Fibroblast of skin of scalp (primary cell): ENCODE measurements at places on chromosomes 2 and 18.

DNA sequence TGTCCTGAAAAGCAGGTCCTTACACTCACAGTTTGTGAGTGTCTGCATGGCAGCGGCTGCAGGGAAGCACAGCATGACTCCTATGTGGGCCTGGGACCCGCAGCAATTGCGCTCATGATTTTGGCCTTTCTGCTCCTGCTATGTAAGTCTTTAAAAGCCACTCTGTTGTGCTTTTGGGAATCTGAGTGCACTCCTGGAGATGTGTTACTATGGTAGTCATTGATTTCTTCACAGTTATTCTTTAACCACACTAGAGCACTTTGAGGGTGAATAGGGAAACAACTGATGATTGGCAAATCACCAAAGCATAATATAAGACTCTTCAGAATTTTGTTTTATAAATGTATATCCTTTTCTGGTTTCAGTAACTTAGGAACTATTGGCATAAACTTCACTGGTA, 40.9 kb downstream of the DSG2 start:
- DNase-seq, result no peak

- DNase-seq, result no peak
Observed at GRCh38 chr18:43222501-43222900, 54.8 kb downstream of the SYT4 start.

- no peak for DNase-seq
Observed at GRCh38 chr2:188664416-188664815, 309.8 kb upstream of the COL3A1 start.

- DNase-seq, result no peak
Observed at GRCh38 chr2:60945341-60945740, 64.0 kb downstream of the REL start.

DNA sequence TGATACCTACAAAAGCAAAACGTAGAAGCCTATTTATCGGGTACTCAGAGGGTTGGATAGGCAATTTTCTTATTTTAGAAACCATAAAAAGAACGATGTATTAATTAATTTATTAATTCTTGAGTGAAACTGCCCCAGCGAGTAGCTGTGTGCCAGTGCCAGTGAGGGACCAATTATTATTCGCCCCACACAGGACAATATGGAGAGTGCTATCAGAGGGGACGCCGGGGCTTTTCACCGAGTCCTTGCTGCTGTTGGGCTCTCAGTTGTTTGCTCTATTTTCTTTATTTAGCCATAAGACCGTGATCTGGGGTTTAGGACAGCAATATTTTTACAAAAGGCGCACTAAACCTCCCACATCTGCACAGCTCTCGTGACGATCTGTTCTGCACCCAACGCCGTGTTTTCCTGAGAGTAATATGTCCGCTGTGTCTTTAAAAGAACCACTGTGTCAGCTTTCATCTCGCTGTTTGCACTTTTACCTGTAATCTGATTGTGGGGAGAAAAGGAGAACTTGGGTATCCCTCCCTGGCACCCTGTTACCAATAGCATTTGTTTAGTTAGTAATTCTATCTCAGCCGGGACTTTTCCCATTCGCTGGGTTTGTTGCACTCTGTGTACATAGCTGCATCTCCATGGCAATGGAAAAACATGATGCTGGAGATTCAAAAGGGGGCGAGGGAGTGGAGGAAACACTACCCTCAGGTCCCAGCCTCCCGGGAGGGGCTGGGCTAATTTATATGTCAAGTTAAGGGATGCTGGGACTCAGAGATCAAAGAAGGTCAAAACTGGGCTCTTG, 30.1 kb upstream of the ZNF516 start:
- peak; percentile 47 for DNase-seq

- DNase-seq, result peak; percentile 19
Observed at GRCh38 chr2:33673937-33674336, 74.8 kb upstream of the FAM98A start.

DNA sequence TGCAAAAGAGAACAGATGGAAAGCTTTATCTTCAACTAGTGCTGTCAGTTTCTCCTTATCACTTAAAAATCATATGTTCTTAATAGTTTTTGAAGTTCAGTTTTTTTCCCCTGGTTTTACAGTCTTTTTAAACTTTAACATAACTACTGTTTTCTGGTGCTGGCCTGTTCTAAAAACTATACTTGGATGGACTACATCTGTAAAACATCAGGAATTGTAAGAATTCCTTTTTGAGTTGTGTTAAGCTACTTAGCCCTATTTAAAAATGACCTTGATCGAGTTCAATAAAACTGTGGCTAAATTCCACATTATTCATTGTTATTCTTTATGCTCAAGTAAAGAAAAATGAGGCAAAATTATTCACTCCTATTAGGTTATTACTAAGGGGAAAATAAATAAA, 397.7 kb downstream of the NUP35 start:
- no peak for DNase-seq

DNA sequence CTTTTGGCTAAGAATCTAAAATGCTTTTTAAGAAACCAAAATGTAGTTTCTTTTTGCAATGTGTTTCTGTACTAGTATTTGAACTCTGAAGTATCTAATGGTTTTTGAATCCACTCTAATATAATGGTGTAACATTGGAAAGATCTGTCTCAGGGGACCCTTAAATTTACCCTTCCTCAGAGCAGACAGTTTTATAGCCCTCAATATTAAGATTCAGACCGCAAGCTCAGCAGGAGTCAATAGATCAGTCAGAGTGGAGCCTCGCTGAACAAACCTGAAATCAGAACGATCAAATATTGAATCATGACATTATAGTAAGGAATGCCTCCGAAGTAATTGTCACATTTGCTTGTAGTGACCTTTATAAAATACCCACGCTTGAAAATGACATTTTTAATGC, 18.3 kb downstream of the SGPP2 start:
- DNase-seq, result no peak

DNA sequence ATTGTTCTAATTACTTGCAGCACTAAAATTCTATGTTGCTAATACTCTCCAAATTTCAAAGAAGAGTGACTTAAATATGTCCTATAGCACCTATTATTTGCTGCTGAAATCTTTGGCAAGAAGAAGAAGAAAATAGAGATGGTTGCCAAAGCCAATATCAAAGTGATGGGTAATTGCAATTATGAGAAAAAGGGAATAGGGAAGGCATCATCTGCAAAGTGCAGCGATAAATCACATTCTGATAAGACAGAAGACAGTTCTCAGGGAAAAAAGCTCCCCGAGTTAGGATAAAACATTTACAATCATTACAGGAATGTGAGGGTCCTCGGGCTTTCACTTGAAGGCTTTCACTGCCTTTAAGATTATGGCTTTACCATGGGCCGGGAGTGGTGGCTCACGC, 72.1 kb upstream of the RASGRP3 start:
- no peak for DNase-seq

DNA sequence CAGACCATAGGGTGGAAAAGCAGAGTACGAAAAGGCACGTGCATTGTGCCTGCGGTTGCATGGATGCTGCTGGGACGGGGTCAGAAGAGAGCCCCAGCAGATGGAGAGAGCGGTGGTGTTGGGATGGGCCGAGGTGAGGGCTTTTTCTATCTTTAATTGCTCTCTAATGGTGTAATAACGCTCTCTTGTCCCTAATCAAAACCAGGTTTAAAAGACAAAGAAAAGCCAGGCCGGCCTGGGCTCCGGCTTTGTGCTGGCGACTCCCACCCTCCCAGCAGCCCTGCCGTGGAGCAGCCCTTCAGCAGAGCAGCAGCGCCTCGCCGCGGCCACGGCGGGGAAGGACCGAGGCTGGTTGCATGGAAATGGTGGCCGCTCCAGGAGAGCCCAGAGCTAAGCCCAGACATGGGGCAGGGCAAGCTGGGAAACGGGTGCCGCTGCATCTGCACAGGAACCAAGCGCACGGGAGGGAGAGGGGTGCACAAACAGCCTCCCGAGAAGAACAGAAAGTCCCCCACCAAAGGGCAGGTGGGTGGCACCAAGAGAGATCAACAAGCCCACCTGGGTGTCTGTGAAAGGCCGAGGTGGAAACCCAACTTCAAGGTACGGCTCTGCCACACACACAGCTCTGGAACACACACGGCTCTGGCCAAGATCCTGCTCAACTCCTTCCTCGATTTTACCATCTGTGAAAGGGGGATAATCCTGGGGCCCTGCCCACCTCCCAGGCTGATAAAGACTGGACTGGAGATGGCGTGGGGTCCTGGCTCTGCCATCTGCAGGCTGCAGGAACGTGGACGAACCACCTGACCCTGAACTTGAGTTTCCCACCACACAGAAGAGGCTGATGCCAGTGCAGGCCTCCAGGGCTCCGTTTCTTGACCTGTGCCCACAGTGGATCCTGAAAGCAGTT, 15.0 kb downstream of the HS1BP3 start:
- peak; percentile 81 for DNase-seq

DNA sequence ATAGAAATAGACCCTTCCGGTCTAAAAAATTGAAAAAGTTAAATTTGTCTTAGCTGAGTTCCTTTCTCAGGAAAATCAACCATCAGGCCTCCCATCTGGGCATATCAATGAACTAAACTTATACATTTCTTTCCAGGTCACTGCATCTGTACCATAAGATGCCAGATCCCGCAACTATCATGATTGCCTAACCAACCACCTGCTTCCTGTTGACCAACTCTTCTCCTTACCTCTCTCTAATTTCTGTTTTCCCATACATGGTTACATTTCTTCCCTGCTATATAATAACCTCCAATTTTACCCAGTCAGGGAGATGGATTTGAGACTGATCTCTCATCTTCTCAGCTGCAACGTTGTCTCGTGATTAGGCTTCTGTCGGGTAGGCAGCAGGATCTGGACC, 228.7 kb downstream of the FSIP2 start:
- no peak for DNase-seq
